ENCODE measurements at places on chromosomes 6 and 20.

GRCh38 chr20:36162272-36162966 lies 7.9 kb downstream of the EPB41L1 start:
- DNase-seq: peak; percentile 75

- no peak for DNase-seq
Measured at GRCh38 chr20:25543068-25543467, 42.3 kb downstream of the NINL start.

DNA sequence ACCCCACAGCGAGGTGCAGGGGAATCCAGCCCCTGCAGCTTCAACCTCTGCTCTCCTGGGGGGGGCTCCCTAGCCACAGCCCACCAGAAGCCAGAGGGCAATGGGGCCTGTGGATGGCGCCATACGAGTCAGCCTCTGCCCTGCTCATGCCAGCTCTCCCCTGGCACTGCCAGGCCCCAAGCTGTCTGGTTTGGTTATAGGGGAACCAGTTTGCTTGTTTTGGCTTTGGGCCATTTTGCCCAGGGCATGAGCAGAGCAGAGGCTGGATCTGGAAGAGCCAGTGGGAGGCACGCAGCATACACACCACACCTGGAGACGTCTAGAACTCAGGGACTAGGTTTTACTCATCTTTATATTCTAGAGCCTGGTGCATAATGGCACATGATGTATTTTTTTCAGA lies 66.7 kb upstream of the SLC22A16 start:
- no peak for DNase-seq

DNA sequence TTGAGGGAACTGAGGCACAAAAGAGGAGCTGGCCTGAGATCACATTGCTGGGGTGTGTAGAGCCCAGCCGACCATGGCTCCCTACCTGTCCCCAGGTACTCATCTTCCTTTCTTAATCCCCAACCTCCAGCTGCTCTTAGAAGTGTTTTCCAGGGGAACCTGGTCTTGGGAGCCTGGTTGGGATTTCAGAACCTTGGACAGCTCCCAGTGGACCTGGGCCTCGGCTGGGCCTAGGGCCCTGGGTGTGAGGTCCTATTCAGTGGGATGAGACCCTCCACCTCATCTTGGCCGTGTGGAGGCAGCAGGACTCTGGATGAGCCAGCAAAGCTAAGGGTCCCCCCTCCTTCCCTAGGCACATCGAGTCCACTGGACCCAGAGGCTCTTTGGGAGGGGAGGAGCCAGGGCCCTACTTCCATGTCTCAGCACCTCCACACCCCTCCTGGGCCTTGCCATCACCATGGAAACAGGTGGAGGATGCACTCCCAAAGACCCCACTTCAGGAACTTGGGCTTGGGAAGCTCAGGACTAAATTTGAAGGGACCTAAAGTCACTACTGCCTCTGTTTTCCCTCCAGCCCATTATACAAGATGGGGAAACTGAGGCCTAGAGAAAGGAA lies 38.5 kb downstream of the DLGAP4 start:
- no peak for DNase-seq

DNA sequence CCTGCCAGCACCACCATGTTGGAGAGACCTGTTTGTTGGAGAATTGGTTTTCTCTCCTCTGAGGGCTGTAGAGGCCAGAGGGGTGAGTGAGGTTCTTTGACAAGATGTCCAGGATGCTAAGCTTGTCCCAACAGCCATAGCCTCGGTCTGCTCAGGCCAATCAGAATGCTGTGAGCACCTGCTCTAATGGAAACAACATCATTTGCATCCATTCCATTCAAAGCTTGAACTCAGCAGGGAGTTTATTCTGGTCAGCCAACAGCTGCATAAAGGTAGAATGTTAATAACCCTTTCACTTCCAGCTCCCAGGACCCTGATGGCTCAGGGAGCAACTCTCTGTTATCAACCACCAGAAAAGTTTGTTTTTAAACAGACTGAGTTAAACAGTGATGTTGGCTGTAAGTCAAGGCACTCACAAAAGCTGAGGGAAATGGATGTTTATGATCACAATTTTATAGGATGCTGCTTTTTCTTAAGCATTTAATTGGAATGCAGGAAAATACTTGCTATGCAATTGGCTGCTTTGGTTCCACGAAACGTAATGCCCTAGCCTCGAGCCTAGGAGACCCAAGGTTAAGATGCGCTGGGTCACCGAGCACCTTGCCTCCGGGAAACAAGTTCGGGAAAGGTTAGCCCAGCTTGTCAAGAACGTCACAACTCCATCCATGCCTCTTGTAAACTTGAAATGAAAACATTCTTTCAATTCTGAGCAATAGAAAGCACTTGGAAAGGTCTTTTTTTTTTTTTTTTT lies 155.2 kb downstream of the NFATC2 start:
- no peak for DNase-seq

DNA sequence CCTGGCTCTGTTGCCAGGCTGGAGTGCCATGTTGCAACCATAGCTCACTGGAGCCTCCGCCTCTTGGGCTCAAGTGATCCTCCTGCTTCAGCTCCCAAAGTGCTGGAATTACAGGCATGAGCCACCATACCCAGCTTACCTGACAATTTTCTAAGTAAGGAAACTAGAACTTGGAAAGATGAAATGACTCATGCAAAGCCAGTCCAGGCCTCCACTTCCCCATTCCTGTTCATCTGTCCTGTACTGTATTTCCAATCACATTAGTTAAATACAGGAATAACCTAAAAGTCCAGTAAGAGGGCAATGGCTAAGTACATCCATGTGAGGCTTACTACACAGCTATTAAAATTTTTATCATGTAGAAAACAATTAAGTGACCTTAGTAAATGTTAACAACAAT lies 8.3 kb upstream of the ADGB start:
- no peak for DNase-seq

Data from NCI-H2171 (cell line).